Parietal lobe (tissue), 2 donors: ENCODE measurements at places on chromosomes 2 and 18. TPM values are rescaled to one million over a fixed set of nuclear protein-coding genes. Genes with fewer than 3 reads are reported as not detected.

Gene POU3F3
- total RNA-seq = 256 TPM

Gene CHRNA1
- not detected for total RNA-seq

Gene IL1B
- total RNA-seq = 2.2 TPM

Gene TTR
- 3.1 TPM for total RNA-seq

Gene PARD6G
- total RNA-seq = 11.6 TPM

Gene NEURL3
- total RNA-seq = not detected

Gene UPP2
- total RNA-seq = 3.1 TPM

Gene PPM1B
- total RNA-seq = 81.1 TPM

Gene GALNT13
- total RNA-seq = 29.1 TPM

Gene TUBA3E
- not detected for total RNA-seq

Gene GRB14
- total RNA-seq = 19.1 TPM

Gene PTH2R
- 2.8 TPM for total RNA-seq

Gene FAM110C
- total RNA-seq = 2.8 TPM

Gene PTPN18
- 41.9 TPM for total RNA-seq

Gene MRO
- 0.31 TPM for total RNA-seq

Gene IL18R1
- 0.63 TPM for total RNA-seq

Gene SLC30A3
- 0.31 TPM for total RNA-seq

Gene CWC22
- total RNA-seq = 23.8 TPM

Gene ABCG5
- not detected for total RNA-seq

Gene SLC4A3
- 34.4 TPM for total RNA-seq

Gene SAG
- total RNA-seq = 0.63 TPM

Gene PTGR3
- total RNA-seq = 15.0 TPM

Gene PRKAG3
- not detected for total RNA-seq

Gene SRD5A2
- total RNA-seq = not detected

Gene STK11IP
- 24.4 TPM for total RNA-seq

Gene KCNK3
- 5.0 TPM for total RNA-seq

Gene ARHGEF4
- total RNA-seq = 47.9 TPM

Gene CRYGC
- not detected for total RNA-seq

Gene POTEI
- total RNA-seq = 0.31 TPM

Gene DOK1
- total RNA-seq = 3.8 TPM

Gene RESP18
- not detected for total RNA-seq

Gene CARF
- 22.5 TPM for total RNA-seq

Gene PMAIP1
- total RNA-seq = 0.94 TPM

Gene KIAA2012
- total RNA-seq = 1.9 TPM

Gene ONECUT2
- 2.5 TPM for total RNA-seq

Gene FARP2
- 47.0 TPM for total RNA-seq

Gene CAVIN2
- 2.2 TPM for total RNA-seq

Gene ASB18
- not detected for total RNA-seq

Gene CXCR4
- 77.3 TPM for total RNA-seq

Gene MAP2
- total RNA-seq = 1,096 TPM

Gene DCDC2C
- total RNA-seq = 1.6 TPM

Gene FTCDNL1
- 3.1 TPM for total RNA-seq

Gene ARHGAP15
- 19.4 TPM for total RNA-seq

Gene IGFBP2
- 124 TPM for total RNA-seq

Gene ZSWIM2
- 0.63 TPM for total RNA-seq

Gene RNMT
- total RNA-seq = 57.6 TPM

Gene NPHP1
- 6.3 TPM for total RNA-seq

Gene FSIP2
- 11.0 TPM for total RNA-seq

Gene ECEL1
- 0.63 TPM for total RNA-seq

Gene CPO
- not detected for total RNA-seq

Gene SPATA3
- not detected for total RNA-seq

Gene PIEZO2
- 2.8 TPM for total RNA-seq

Gene DSG1
- total RNA-seq = not detected
